ENCODE measurements at places on chromosomes 5 and 9. TPM values are rescaled to one million over a fixed set of nuclear protein-coding genes. Genes with fewer than 3 reads are reported as not detected.

- DNase-seq = no peak
- H3K4me1 ChIP-seq = peaks cover 9% of the 10 kb centered on the region
- no peaks in the 10 kb centered on the region for H3K27me3 ChIP-seq
- H3K4me3 ChIP-seq = no peak overlapping the region
Measured at GRCh38 chr5:124176692-124177091, 569.7 kb downstream of the ZNF608 start.

DNA sequence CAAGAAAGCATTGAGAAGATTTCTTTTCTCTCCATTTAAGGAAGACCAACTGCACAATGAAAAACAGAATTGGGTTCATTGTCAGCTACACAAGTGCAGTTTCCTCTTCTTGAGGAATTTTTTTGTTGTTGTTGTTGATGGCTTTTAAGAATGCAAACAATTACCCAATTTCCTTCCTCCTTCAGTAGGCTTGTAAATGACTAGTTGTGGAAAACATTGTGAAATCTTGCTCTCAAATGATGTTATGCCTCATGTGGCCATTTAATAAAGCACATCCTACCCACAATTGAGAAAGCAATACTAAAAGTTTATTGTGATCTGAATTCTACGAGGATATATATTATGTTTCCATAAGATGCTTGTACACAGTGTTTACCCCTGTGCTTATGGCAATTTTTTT is 171.6 kb downstream of the FAM174A start:
- no peaks in the 10 kb centered on the region for H3K27me3 ChIP-seq
- no peak for DNase-seq
- no peak overlapping the region for H3K4me3 ChIP-seq
- no peaks in the 10 kb centered on the region for H3K4me1 ChIP-seq

- peaks cover 33% of the 10 kb centered on the region for H3K36me3 ChIP-seq
- H3K27me3 ChIP-seq = no peaks in the 10 kb centered on the region
- peaks cover 33% of the 10 kb centered on the region for H3K4me1 ChIP-seq
- H3K4me3 ChIP-seq = no peak overlapping the region
Measured at GRCh38 chr9:79641070-79641469, 69.3 kb downstream of the TLE4 start.

DNA sequence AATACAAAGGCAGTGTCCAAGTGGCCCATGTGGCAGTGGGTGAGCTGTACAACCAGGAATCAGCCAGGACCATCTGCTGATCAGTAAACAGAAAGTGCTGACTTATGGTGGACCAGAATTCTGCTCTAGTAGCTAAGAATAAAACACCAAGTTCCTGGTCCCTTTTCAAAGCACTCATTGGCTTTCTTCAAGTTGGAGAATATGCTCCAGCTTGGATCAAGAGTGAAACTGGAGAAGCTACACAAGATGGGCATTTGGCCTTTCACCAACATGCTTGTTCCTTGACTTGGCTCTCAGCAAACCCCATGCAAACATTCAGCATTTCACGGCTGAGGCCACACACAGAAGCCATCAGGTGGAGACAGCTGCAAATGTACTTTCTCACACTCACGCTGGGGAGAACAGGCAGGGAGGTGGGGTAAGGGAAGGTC is 32.1 kb downstream of the MARCHF3 start:
- H3K4me3 ChIP-seq = no peak overlapping the region
- H3K36me3 ChIP-seq = no peaks in the 10 kb centered on the region
- peaks cover 18% of the 10 kb centered on the region for H3K4me1 ChIP-seq
- no peak overlapping the region for H3K27ac ChIP-seq
- DNase-seq = no peak

GRCh38 chr5:103744159-103744558 is 181.6 kb upstream of the NUDT12 start:
- DNase-seq = no peak
- H3K4me1 ChIP-seq = peaks cover 6% of the 10 kb centered on the region
- no peak overlapping the region for H3K27ac ChIP-seq
- H3K4me3 ChIP-seq = no peak overlapping the region

- no peak overlapping the region for H3K4me3 ChIP-seq
- H3K27ac ChIP-seq = no peak overlapping the region
- H3K4me1 ChIP-seq = no peaks in the 10 kb centered on the region
- no peaks in the 10 kb centered on the region for H3K36me3 ChIP-seq
- no peak for DNase-seq
- H3K27me3 ChIP-seq = peaks cover 15% of the 10 kb centered on the region
Measured at GRCh38 chr9:104256031-104256695, 162.1 kb downstream of the SMC2 start.

DNA sequence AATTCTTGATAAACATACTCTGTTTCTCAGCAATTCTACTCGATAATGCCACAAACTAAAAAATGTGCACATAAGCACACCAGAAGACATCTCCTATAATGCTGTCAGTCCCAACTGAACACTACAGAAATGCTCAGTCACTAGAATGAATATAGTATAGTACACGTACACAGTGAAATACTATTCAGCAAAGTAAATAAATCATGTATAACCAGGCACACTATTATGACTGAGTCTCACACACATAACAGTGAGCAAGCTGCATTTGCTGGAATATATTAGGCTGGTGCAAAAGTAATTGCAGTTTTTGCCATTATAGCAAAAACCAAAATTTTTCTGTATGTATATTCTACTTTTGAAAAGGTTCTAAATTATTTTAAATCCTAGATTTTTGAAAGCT is 310.2 kb downstream of the CTNND2 start:
- H3K27me3 ChIP-seq = no peaks in the 10 kb centered on the region
- no peak for DNase-seq
- peaks cover 53% of the 10 kb centered on the region for H3K4me1 ChIP-seq
- no peaks in the 10 kb centered on the region for H3K36me3 ChIP-seq
- H3K27ac ChIP-seq = no peak overlapping the region

GRCh38 chr5:94872526-94872925 is 254.1 kb downstream of the SLF1 start:
- peaks cover 10% of the 10 kb centered on the region for H3K27me3 ChIP-seq
- H3K36me3 ChIP-seq = no peaks in the 10 kb centered on the region
- DNase-seq = no peak
- peaks cover 41% of the 10 kb centered on the region for H3K4me1 ChIP-seq
- H3K27ac ChIP-seq = no peak overlapping the region

GRCh38 chr5:161676103-161676502 is 9.4 kb upstream of the GABRA6 start:
- no peak for DNase-seq
- no peak overlapping the region for H3K4me3 ChIP-seq
- no peaks in the 10 kb centered on the region for H3K36me3 ChIP-seq
- H3K27me3 ChIP-seq = no peaks in the 10 kb centered on the region

DNA sequence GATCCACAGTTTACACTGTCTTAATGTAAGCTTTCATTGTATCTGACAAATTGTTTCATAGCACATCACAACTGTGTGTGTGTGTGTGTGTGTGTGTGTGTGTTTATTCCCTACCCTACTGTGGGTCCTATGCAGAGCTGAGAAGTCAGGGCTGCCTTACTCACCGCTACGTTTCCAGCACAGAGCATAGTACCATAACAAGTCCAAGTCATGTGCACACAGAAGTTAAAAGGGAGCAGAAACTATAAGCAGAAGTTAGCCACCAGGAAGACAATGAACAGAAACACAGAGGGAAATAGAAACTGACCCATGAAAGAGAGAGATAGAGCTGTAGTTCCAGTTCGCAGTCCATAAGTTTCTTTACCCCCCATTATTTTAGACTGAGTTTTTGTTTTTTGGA is 38.2 kb upstream of the DMXL1 start:
- no peaks in the 10 kb centered on the region for H3K36me3 ChIP-seq
- DNase-seq = no peak
- no peak overlapping the region for H3K27ac ChIP-seq
- H3K27me3 ChIP-seq = no peaks in the 10 kb centered on the region

DNA sequence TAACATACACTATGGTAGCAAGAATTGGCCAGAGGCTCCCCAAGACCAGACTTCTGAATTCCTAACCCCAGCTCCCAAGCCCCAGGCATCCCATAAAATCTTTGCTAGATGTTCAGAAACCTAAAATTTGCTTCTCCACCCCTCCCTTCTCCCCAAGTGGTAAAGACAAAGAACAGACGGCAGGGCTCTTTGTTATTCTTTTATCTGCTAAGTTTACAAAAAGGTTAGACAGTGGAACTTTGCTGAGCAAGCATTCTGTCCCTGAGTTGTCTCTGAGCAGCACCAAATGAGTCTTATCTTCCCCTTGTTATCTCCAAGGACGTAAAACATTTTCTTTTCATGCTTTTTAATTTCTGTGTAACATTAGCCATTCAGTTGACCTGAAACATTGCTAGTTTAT is 30.2 kb downstream of the TJP2 start:
- no peaks in the 10 kb centered on the region for H3K27me3 ChIP-seq
- no peak overlapping the region for H3K27ac ChIP-seq
- H3K4me1 ChIP-seq = peaks cover 21% of the 10 kb centered on the region
- no peak for DNase-seq
- no peak overlapping the region for H3K4me3 ChIP-seq

- no peak overlapping the region for H3K27ac ChIP-seq
- no peaks in the 10 kb centered on the region for H3K27me3 ChIP-seq
- peaks cover 57% of the 10 kb centered on the region for H3K4me1 ChIP-seq
- peaks cover 6% of the 10 kb centered on the region for H3K36me3 ChIP-seq
- no peak overlapping the region for H3K4me3 ChIP-seq
Measured at GRCh38 chr5:78640662-78641474, 7.7 kb downstream of the LHFPL2 start.

DNA sequence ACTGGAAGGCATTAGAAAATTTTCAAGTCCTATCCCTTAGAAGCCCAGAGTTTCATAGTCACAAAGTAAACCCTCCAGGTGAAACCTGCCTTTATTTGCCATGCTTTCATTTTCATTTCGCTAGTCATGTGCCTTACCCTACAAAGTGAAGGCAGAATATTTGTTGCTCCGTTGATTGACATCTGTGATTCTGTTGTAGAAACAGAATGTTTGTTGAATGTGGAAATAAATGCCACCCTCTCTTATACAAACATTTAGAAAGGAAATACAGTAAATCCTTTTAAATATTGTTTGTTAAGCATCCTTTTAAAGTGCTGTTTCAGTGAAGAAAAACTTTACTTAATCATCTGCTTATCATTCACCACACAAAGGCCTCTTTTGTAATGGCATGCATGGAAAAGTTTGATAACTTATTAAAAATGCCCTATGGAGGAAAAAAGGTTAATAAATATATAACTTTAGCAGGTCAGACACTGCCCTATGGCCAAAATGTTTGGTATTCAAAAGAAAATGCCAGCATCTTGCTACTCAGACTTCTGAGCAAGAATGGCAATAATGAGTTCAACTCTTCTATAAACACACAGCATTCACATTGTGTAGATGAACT is 34.3 kb upstream of the CAST start:
- no peak overlapping the region for H3K4me3 ChIP-seq
- no peak overlapping the region for H3K27ac ChIP-seq
- no peak for DNase-seq
- H3K36me3 ChIP-seq = no peaks in the 10 kb centered on the region
- H3K4me1 ChIP-seq = peaks cover 4% of the 10 kb centered on the region

- no peak for DNase-seq
- H3K4me1 ChIP-seq = no peaks in the 10 kb centered on the region
- H3K27me3 ChIP-seq = no peaks in the 10 kb centered on the region
- no peak overlapping the region for H3K27ac ChIP-seq
- H3K4me3 ChIP-seq = no peak overlapping the region
- H3K36me3 ChIP-seq = no peaks in the 10 kb centered on the region
Measured at GRCh38 chr5:42950456-42951292, 89.4 kb downstream of the ANXA2R start.

DNA sequence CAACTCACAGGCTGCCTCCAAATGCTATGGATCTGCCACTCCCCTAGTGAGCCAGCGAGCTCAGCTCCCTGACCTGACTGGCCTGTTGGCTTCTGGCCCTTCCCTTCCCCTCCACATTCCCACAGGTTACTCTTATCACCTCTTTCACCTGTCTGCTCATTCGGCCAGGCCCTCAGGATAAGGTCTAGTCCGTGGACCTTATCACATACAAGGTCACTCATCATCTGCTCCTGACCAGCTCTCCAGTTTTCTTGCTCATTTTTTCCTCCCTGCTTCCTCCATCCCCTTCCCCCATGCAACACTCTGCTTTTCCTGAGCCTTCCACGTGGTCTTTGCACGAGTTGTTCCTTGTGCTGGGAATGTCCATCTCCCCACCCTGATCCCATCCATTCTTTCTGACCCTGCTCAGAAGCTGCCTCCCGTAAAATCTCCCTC is 25.9 kb upstream of the NDST1 start:
- no peak for DNase-seq
- H3K27ac ChIP-seq = no peak overlapping the region
- H3K4me3 ChIP-seq = peak overlapping the region; percentile 48
- H3K27me3 ChIP-seq = no peaks in the 10 kb centered on the region
- no peaks in the 10 kb centered on the region for H3K36me3 ChIP-seq

DNA sequence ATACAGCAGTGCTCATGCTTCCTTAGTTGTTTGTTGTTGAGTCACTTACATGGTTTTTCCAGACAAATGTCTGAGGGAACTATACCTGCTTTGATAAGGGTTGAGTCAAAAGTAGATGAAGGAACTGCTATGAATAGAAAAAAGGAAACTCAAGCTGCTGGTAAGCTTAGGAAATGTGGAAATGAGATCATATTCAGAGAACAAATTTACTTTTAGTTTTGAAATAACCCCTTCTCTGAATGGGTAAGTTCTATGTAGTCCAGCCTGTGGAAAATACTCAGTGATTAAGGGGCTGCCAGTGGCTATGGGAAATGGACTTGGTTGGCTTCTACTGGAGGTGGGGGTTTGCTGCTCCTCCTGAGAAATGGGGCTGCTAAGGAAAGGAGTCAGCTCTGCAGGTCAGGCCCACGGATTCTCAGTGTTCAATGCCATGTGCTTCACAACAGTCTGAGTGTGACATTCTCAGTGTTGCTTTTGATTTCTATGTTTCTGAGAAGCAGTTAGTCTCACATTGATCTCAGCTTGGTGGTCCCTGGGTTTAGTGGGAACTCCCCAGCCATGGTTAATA is 47.7 kb upstream of the GLRX start:
- no peak for DNase-seq
- no peak overlapping the region for H3K4me3 ChIP-seq
- no peaks in the 10 kb centered on the region for H3K27me3 ChIP-seq
- peak overlapping the region; percentile 19 for H3K27ac ChIP-seq
- H3K36me3 ChIP-seq = no peaks in the 10 kb centered on the region

DNA sequence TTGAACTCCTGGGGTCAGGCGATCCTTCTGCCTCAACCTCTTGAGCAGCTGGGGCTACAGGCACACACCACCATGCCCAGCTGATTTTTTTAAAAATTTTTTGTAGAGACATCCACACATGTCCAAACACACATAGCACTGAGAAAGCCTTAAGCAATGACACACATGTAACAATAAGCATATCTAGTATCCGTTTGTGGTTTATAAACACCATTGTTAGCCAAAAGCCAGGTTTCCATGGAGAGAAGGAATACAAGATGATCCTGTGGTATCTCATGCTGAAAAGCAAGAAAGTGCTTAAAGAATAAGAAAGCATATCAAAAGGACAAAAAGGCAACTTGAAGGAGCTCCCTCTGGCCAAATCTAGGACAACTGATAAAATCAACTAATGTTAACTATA is 29.7 kb upstream of the SLC1A3 start:
- peaks cover 6% of the 10 kb centered on the region for H3K4me1 ChIP-seq
- H3K27ac ChIP-seq = no peak overlapping the region
- DNase-seq = no peak
- H3K4me3 ChIP-seq = no peak overlapping the region
- no peaks in the 10 kb centered on the region for H3K27me3 ChIP-seq

GRCh38 chr5:38556599-38557307 is at the start of gene LIFR:
TSS of gene LIFR (minus strand) at chr5:38556646. CDS start at chr5:38530647, 25,999 bp downstream.
- H3K4me1 ChIP-seq = peaks cover 33% of the 10 kb centered on the region
- peak within 1 kb of the TSS; percentile 95 for H3K4me3 ChIP-seq
- peaks cover 5% of the 10 kb centered on the region for H3K27me3 ChIP-seq
- H3K27ac ChIP-seq = peak within 1 kb of the TSS; percentile 99
- H3K36me3 ChIP-seq = no peaks in the 10 kb centered on the region

PDCD1LG2 gene
- total RNA-seq = not detected

OR13J1 gene
- not detected for total RNA-seq

GABRA1 gene
- total RNA-seq = not detected

IFNK gene
- total RNA-seq = not detected

PAXX gene
- 84.9 TPM for total RNA-seq

TIGD6 gene
- total RNA-seq = 5.1 TPM

ZFAND5 gene
- total RNA-seq = 194 TPM

NTRK2 gene
- total RNA-seq = 20.1 TPM

HSPA4 gene
- 166 TPM for total RNA-seq
